Activated CD4-positive, alpha-beta memory T cell treated with anti-CD3 and anti-CD28 coated beads for 36 hours (primary cell): ENCODE measurements at places on chromosomes 7 and 10. TPM values are rescaled to one million over a fixed set of nuclear protein-coding genes. Genes with fewer than 3 reads are reported as not detected.

Gene STEAP4
- not detected for total RNA-seq

GRCh38 chr7:124655990-124656389, 109.6 kb downstream of the GPR37 start:
- H3K27ac ChIP-seq, result no peak overlapping the region
- no peaks in the 10 kb centered on the region for H3K36me3 ChIP-seq
- no peak for DNase-seq
- no peaks in the 10 kb centered on the region for H3K27me3 ChIP-seq

DNA sequence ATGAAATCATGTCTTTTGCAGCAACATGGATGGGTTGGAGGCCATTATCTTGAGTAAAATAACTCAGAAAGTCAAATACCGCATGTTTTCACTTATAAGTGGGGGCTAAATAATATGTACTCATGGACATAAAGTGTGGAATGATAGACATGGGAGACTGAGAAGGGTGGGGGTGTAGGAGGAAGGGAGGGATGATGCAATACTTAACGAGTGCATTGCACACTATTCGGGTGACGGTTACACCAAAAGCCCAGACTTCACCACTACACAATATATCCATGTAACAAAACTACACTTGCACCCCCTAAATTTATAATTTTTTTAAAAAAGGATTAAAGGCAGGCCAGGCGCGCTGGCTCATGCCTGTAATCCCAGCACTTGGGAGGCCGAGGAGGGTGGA, 13.6 kb downstream of the LGI1 start:
- no peak overlapping the region for H3K27ac ChIP-seq
- no peak overlapping the region for H3K4me3 ChIP-seq
- H3K27me3 ChIP-seq, result peaks cover 17% of the 10 kb centered on the region
- DNase-seq, result no peak

DNA sequence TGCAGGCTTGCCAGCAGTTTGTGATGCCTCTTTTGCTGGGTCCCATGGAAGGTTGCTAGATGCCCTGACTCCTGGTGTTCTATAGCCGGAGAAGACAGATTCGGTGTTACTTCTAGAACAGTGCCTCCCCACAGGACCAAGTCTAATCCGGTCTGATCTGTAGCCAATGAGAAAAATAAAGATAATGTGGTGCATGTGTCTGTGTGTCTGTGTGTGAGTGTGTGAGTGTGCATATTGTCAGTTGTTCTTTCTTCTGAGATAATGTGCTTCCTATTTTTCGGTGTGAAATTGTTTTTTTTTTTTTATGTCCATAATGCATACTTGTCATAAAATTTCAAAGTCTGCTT, 29.7 kb upstream of the ZNRF2 start:
- DNase-seq, result no peak
- H3K27me3 ChIP-seq, result no peaks in the 10 kb centered on the region
- H3K36me3 ChIP-seq, result no peaks in the 10 kb centered on the region
- H3K4me1 ChIP-seq, result peaks cover 12% of the 10 kb centered on the region
- H3K27ac ChIP-seq, result no peak overlapping the region

DNA sequence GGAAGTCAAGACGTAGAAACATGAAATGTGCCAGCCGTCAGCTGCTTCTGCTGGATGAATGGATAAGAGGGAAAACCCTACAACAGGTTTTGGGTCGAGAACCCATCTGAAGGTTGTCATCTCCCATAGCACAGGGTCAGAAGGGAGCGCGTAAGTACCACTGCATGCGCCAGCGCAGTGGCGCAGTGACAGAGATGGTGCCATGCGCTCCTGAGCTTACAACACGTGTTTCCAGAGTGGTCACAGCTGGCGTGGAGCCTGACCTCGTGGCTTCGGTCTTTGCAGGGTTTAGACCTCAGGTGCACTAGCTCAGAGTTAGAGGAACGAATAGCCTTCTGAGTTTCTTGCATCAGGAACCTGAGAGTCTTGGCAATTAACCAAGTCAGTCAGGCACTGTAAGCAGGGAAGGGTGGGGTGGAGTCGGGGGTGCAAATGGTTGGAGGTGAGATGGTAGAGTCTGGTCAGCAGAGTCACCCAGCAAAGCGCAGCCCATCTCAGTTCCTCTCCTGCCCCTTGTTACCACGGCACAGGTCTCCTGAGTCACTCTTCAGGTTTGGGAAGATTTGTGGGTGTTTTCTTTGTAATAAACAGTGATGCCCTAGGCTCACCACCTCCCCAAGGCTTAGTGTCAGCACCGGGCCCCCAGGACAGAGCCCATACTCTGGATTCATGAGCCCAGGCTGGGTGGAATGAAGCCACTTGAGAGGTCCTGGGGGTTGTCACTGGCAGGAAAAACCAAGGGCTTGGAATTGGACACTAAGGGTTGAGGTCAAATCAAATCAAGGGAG, 84.1 kb upstream of the PPIF start:
- DNase-seq, result no peak
- peaks cover 21% of the 10 kb centered on the region for H3K4me1 ChIP-seq
- H3K36me3 ChIP-seq, result no peaks in the 10 kb centered on the region
- no peaks in the 10 kb centered on the region for H3K27me3 ChIP-seq
- no peak overlapping the region for H3K27ac ChIP-seq

DNA sequence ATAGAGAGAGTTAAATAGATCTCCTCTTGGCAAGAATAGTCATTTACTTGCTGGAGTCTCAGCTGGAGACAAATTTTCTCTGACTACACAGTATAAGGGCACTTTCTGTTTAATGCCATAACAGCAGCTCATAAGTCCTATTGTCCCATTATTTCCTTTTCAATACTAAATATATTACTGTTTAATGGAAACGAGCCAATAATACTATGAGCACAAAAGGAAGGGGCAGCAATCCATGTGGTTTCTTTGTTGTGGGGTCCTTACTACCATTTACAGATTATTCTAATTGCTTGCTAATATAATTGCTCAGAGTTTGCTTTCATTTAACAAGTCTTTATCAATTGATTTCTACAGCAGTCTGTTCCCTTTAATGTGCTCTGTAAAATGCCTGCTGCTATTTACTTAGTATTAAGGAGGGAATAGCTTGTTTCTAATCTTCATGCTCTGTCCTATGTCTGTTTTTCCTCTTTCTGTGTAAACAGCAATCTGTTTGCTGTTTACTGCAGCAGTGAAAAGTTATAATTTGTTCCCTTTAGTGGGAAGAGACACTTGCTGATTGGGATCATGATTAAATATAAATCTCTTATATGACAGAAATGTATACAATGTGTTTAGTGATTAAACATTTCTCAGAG, 296.2 kb upstream of the SMIM30 start:
- peaks cover 4% of the 10 kb centered on the region for H3K27me3 ChIP-seq
- no peak for DNase-seq
- no peak overlapping the region for H3K27ac ChIP-seq

- DNase-seq, result no peak
- H3K36me3 ChIP-seq, result no peaks in the 10 kb centered on the region
- H3K4me3 ChIP-seq, result no peak overlapping the region
- H3K27ac ChIP-seq, result no peak overlapping the region
- H3K4me1 ChIP-seq, result no peaks in the 10 kb centered on the region
- H3K27me3 ChIP-seq, result no peaks in the 10 kb centered on the region
These were observed 216.9 kb downstream of the C7orf25 start for GRCh38 chr7:42694894-42695507.
